HAP-1 (cell line): ENCODE measurements at places on chromosomes 7 and 10.

DNA sequence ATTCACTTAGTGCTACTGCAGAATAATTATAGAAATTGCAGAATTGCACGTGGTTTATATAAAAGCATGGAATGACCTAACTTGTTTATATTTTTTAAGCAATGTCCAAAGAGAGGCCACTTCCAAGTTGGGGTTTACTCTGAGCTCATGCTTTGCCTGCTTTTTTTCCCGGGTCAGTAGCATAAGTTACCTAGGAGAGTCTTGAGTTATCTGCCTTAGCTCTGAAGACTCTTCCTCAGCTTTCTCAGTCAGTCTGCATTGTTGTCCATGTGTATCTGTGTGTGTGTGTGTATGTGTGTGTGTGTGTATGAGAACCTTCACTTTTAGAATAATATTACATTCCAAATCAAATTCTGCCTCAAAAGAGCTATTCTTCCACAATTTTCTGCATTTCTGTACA lies 239.5 kb upstream of the TCF7L2 start:
- no peak for DNase-seq

- DNase-seq = no peak
Measured at GRCh38 chr7:36802459-36803135, 78.3 kb upstream of the AOAH start.

- DNase-seq = no peak
Measured at GRCh38 chr7:123397746-123398338, 136.6 kb downstream of the IQUB start.

- DNase-seq = no peak
Measured at GRCh38 chr7:54689394-54690049, 69.5 kb downstream of the SEC61G start.

GRCh38 chr10:101572785-101573184 lies 15.3 kb downstream of the POLL start:
- DNase-seq = no peak

GRCh38 chr7:132446260-132446659 lies 130.0 kb downstream of the PLXNA4 start:
- DNase-seq = no peak

DNA sequence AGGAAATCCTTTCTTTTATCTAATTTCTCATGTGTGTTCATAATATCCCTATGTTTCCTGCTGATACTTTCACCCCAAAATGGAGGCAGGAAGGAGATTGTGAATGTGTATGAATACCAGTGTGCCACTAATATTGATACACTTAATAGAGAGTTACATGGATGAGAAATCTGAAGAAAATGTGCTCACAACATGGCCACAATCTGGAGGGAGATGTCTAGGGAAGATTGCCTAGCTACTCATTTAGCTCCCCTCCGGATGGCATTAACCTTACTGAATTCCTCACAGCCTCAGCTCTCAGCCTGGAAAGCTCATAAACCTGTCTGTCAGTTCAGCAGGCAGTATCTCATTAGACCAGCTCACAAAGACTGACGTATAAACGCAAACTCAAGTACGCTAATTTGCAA lies 23.4 kb upstream of the DMTF1 start:
- DNase-seq = peak; percentile 20

DNA sequence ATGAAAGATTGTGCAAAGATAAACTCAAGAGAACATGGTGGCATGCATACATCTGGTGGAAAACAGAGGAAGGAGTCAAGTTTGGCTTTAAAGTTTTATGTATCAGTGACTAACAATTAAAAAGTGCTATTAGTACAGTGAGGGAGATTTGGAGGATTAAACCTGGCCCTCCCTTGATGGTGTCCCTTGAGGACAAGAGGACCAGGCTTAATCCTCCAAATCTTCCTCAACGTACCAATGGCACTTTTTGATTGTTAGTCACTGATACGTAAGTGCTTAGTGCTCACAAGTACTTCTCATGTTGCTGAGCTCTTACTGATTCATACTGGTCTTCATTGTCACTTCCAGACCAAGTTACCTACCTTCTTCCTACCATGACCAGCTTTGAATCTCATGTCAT lies 47.2 kb upstream of the SEMA3E start:
- DNase-seq = peak; percentile 83

DNA sequence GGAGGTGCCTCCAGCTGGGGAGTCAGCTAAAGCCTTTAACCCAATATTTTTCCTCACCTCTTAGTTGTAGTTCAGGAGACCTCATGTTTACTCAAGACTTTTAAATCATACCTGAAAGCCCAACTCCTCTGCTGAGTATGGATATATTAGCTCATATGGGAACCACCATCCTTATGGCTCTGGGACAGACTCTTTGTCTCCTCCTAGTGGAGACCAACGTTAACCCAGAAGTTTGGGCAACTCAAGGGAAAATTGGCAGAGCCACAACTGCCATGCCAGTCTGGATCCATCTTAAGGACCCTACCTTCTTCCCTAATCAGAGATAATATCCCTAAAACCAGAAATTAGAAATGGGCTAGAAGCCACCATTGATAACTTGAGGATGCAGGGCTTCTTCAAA lies 80.8 kb downstream of the TMEM106B start:
- DNase-seq = no peak
